ENCODE measurements at places on chromosomes 5 and 9.

- no peak for DNase-seq
These were observed 377.7 kb upstream of the SMARCA2 start for GRCh38 chr9:1637401-1637800.

- DNase-seq: no peak
These were observed 23.4 kb upstream of the LECT2 start for GRCh38 chr5:135978212-135978631.

GRCh38 chr5:136075466-136075891 lies 46.7 kb downstream of the TGFBI start:
- DNase-seq: no peak

DNA sequence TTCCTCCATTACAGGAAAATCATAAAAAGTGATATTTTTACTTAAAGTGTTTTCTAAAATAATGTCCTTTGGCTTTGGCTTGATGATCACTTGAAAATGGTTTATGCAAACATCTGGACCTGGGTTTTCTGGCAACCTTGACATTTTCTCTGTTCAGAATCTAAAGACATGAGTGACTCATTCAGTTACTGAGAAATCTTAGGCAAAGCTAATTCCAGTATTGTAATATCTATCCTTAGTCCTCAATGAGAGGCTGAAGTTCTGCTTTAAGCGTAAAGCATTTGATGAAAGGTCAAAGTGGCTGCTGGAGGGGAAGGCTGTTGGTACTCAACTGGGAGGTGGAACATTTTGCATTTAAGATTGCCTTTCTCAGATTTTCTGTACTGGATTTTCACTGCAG lies 2.3 kb downstream of the MAN2A1 start:
- no peak for DNase-seq

- no peak for DNase-seq
These were observed 3.9 kb downstream of the CEMIP2 start for GRCh38 chr9:71764463-71764862.

DNA sequence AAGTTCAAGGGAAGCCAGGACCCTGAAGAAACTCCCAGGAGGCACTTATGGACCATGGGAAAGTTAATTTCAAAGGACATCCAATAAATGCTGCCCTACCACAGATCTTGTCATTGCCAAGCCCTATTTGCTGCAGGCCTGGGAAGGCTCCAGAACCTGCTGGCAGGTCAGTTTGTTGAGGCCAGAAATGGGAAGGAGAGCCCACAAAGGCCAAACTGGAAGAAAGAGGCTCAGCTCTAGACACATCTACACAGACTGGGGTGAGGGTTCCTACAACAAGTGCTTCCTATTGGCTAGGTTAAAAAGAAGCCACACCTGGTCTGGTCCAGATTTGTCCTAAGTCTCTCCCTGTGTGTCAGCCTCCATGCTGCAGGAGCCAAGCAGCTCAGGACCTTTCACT lies 94.4 kb downstream of the SIL1 start:
- no peak for DNase-seq

DNA sequence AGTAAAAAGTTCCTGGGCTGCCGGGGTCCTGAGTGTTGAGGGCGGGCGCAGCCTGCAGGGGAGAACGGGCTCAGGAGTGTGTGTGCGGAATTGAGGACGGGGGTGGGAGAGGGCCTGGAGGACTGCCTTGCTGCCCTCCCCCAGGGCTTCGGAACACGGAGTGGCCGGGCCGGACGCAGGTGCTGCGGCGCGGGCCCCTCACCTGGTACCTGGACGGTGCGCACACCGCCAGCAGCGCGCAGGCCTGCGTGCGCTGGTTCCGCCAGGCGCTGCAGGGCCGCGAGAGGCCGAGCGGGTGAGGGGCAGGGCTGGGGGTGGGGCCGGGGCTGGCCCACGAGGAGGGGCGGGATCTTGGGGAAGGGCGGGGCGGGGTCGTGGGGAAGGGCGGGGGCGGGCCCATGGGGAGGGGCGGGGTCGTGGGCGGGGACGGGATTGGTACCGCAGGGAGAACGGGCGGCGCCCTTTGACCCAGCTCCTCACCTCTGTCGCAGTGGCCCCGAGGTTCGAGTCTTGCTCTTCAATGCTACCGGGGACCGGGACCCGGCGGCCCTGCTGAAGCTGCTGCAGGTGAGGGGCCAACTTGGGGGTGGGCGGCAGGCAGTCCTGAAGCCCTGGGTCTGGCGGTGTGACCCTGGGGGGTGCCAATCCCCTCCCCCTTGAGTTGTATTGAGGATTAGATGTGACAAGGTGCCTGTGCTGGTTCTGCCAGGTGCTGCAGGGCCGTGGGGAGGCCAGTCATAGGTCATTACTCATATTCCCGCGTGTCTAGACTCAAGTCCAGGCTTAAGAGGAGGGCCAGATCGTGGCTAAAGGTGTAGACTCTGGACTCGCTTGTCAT lies 7.1 kb downstream of the FPGS start:
- DNase-seq: no peak

- DNase-seq: no peak
These were observed 342.9 kb downstream of the SPOCK1 start for GRCh38 chr5:137156180-137156579.

- DNase-seq: no peak
These were observed 65.9 kb upstream of the VPS13A start for GRCh38 chr9:77111408-77111807.

DNA sequence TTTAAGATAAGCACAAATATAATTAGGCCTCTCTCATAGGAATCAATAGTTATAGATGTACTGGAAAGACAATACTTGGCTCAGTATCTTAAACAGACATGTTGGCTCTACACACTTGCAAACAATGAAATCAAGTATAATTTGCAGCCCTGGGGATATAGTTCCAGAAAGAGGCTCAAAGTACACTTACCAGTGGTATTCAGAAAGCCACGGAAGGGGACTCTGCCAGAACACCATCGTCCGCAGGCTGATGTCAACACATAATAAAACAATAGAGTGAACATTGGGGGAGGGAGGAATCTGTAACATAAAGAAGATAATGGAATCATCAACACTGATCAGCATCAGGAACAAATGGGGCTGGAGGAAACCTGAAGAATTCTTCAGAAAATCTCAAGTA lies 31.2 kb upstream of the EBF1 start:
- DNase-seq: no peak

DNA sequence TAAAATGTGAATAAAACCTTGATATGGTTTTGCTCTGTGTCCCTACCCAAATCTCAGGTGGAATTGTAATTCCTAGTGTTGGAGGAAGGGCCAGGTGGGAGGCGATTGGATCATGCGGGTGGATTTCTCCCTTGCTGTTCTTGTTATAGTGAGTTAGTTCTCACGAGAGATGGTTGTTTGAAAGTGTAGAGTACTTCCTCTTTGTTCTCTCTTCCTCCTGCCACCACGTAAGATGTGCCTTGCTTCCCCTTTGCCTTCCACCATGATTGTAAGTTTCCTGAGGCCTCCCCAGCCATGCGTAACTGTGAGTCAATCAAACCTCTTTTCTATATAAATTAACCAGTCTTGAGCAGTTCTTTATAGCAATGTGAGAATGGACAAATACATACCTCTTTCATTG lies 34.9 kb downstream of the TARS1 start:
- DNase-seq: no peak

DNA sequence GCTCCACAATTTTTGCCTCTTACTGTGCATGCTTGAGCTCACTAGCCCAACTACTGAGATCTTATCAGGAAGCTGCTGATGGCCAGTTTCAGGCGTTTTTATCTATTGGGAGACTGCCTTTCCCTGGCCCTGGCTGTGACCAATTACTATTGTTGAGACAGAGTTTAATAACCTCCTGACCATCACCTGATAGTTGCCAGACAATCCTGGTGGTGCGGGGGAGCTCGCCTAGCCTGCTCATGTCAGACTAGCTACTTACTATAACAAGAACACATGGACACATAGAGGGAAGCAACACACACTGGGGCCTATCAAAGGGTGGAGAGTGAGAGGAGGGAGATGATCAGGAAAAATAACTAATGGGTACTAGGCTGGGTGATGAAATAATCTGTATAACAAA lies 13.0 kb upstream of the OXCT1 start:
- no peak for DNase-seq

DNA sequence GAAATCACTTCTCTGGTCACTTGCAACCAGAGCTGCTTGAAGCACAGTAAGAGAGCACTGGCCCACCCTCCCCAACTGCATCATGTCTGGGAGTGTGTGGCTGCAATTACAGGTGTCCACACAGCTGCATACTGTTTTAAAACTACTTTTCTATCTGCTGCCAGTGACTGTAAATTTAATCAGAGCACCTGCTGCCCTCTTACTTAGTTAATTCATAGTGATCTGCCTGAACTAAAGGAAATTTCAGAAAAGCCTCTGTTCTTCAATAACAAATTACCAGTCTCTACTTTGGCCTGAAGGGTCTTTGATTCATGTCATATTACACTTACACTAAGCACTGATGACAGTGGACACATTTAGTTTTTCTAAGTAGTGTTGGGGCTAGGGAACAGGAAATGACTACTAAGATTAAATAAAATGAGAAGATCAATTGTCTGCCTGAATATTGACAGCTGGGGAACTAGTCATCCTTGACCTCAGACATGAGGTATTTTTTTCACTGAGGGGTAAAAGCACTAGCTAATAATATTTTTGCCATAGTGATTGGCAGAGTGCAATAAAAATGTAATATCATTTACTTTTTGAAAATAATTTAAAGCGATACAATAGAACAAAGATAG lies 788.9 kb upstream of the GRAMD2B start:
- DNase-seq: no peak

Measured in head of caudate nucleus (tissue), 42 donors.